ENCODE measurements at places on chromosomes 12 and 14.
A peak's percentile ranks its signal among the peaks of the same experiment; 100 is the strongest.

GRCh38 chr14:61585598-61586543 is 109.4 kb upstream of the HIF1A start:
- DNase-seq, result no peak

DNA sequence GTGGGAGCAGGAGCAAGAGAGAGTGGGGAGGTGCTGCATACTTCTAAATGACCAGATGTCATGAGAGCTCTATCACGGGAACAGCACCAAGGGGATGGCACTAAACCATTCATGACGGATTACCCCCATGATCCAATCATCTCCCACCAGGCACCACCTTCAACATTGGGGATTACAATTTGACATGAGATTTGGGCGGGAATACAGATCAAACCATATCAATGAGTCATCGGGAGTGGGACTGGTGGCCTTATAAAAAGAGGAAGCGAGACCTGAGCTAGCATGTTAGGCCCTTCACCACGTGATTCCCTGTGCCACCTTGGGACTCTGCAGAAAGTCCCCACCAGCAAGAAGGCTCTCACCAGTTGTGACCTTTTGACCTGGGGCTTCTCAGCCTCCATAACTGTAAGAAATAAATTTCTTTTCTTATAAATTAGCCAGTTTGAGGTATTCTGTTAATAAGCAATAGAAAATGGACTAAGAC is 28.7 kb downstream of the COX8C start:
- DNase-seq, result peak; percentile 5

GRCh38 chr12:117885211-117885610 is 83.6 kb downstream of the KSR2 start:
- no peak for DNase-seq

GRCh38 chr14:76196980-76197695 is 45.4 kb downstream of the GPATCH2L start:
- no peak for DNase-seq

GRCh38 chr12:102480406-102480805 is at the start of gene IGF1:
IGF1 (minus strand) TSS chr12:102480563; CDS start chr12:102480381, 182 bp downstream.
- DNase-seq, result no peak

GRCh38 chr12:46342562-46343033 is 30.0 kb downstream of the SLC38A2 start:
- no peak for DNase-seq

DNA sequence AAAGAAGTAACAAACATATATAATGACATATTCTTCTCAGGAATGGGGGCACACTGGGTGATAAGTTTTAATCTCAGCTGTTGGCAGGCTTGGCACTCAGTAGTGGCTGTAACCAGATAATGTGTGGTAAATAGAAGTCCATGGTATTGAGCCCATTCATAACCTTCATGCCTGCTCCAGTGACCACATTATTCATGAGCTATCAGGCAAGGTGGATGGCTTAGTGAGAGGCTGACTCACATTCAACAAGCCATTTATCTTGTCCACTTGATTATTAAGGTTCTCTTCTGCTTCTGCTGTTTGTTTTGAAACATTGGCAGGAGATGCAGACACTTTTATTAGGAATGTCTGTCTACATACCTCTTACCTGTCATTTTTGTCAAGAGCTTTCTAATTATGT is 950.4 kb upstream of the LRFN5 start:
- DNase-seq, result no peak

DNA sequence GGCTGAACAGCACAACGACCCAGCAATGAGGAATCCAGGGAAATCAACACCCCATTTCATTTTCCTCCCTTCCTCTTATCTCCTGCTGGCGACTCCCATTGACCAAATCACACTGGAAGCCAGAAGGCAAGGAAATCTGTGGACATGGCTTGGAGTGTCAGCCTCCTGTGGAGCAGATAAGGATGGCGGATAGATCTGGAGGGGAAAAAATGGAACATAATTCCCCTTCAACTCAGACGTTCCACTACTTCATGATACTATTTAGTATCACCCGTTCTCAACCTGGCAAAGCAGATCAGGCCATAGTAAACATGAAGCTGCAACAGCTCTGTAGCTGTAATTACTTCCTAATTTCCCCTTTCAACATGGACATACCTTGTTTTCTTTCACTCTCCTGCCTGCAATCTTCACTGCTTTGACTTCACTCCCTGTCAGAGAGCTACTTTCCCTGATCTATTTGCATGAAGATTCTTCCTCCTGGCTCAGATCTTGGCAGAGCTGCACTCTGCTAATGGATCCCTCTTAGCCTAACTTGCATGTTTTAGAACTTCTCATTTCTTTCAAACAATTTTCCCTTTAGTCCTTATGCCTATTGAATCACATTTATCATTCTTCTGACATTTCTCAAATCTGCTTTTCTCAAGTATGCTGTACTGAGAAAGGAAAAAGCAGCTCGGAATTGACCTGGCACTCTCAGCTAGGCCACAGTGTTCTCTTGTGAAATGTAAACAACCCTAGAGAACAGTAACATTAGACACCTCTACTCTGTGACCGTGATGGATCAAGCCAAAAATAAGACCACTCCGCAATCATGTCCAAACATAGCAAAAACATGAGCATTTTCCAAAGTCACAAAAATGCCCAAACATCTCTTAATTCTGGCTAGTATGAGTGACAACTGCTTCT is 135.1 kb downstream of the ETNK1 start:
- no peak for DNase-seq

DNA sequence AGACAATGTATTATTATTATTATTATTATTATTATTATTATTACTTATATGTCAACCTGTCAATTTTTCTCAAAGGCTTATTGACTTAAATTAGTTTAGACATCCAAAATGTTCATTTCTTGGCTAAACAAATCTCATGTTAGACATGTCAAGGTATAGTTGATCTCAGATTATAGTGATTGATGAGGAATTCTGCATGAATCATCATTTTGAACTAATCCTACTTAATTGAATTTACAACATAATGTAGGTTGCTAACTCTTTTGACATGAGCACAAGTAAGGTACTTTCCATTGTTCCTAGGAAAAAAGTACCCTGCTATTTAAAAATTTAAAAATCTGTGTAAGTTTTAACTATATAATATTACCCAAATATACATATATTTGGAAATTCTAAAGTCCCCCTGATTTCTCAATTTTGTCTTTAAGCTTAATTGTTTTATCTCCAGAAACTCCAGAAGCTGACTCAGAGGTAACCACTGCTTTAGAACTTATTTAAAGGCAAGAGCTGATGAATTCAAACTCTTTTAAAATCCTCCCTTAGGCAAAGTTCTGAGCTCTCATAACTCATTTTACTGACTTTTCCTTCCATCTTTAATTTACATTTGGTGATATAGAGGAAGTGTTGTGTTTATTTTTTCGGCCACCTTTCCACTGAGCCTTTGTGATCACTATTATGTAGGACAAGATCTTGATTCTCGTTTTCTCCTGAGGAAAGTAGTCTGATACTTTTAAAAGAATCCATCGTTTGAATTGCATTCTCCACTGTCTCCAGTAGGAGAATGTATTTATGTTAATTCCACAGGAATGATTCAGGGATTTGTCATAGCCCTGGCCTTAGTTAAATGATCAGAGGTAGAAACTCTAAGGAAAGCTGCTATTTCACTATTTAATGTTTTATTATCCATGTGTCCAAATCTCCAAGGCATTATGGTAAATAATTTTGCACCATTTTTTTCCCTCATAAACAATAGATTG is 1304.5 kb downstream of the AACS start:
- no peak for DNase-seq

DNA sequence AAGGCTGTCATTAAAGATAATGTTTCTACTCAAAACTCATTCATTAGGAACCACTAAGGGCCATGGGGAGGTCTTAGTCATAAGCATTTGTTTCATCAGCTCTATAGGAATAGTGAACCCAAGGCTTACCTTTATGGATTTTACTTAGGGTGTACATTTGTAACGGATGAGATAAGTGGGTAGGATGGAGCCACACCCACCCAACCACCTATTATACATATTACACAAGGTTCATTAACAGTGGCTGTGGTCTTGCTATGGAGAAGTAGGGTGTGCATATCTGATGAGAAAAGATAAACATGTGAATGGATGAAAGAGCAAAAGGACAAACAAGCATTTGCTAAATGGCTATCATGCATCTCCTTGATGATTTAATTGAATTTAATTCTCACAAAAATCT is 39.6 kb upstream of the ITPR2 start:
- DNase-seq, result no peak

DNA sequence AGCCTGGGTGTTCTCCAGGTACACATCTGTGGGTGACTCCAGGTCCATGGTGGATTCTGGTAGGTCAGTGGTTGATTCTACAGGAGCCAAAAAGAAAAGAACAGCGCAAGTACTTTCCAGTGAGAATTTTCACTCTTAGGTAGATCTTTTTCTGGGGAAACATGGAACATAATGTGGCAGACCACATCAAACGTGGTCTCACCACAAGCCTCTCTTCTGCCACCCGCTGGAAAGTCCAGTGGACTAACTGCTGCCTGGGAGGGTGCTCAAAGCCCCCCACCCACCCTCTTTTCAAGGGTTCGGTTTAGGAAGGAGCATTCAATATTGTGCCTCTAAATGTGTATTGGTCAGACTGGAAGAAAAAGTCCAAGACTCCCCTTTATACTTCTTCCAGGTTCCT is 36.1 kb upstream of the PRB2 start:
- no peak for DNase-seq

GRCh38 chr14:75223664-75224154 is 47.3 kb upstream of the TMED10 start:
- no peak for DNase-seq

DNA sequence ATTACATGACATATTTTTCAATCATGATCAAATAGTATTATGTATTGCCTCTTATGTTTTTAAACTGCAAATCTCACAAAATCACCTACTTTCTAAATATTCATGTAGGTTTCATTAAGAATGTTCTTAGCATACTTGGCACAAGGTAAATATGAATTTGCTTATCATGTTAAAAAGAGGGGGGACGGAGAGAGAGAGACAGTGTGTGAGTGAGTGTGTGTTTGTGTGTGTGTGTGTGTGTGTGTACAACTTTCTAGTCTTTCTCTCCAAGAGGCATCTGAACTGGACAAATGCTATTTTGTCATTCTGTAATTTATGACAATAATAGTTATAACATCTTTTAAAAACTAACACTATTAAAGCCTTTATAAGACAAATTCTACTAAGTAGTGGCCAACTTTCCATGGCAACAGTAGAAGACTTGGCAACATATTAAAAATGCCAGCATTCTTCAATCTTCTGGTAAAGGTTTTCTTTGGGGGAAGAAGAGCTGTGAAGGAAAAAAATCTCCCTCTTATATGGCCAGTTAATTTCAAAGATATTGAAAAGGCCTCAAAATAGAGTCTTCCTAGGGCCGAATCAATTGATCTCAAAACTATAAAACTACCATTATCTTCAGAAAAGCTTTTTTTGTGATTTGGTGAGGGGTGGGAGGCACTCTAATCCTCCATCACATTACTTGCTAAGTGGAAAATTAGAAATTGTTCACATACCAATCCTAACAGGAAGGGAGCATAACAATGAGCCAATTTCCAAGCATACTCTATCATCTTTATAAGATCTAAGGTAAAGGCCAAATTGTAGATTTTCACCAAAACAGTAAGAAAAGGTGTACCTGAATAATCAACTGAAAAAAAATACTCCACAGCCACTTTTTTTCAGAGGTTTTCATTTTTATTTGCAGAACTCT is 28.2 kb downstream of the CDK17 start:
- no peak for DNase-seq

GRCh38 chr14:52801014-52801712 is 9.8 kb upstream of the GNPNAT1 start:
- DNase-seq, result no peak

GRCh38 chr14:71264260-71264659 is 357.0 kb downstream of the PCNX1 start:
- DNase-seq, result no peak

DNA sequence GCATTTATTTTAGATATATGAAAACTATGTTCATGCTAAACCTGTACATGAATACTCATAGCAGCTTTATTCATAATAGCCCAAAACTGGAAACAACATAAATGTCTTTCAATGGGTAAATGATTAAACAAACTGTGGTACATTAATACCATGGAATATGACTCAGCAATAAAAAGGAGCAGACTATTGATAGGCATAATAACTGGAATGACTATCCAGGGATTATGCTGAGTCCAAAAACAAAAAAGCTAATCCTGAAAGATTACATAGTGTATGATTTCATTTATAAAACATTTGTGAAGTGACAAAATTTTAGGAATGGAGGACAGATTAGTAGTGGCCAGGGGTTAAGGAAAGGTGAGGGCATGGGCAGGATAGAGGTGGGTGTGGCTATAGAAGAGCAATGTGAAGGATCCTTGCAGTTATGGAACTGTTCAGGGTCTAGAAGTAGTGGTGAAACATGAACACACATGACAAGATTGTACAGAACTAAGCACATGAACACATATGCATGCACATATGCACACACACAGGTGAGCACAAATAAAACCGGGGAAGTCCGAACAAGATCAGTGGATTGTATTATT is 61.1 kb upstream of the CDKN3 start:
- no peak for DNase-seq

- DNase-seq, result no peak
Measured at GRCh38 chr12:12185414-12185813, 81.4 kb downstream of the LRP6 start.

- peak; percentile 30 for DNase-seq
Measured at GRCh38 chr14:60723907-60724618, at the start of gene SIX4. SIX4 (minus strand) TSS chr14:60724351; CDS start chr14:60724074, 277 bp downstream.

DNA sequence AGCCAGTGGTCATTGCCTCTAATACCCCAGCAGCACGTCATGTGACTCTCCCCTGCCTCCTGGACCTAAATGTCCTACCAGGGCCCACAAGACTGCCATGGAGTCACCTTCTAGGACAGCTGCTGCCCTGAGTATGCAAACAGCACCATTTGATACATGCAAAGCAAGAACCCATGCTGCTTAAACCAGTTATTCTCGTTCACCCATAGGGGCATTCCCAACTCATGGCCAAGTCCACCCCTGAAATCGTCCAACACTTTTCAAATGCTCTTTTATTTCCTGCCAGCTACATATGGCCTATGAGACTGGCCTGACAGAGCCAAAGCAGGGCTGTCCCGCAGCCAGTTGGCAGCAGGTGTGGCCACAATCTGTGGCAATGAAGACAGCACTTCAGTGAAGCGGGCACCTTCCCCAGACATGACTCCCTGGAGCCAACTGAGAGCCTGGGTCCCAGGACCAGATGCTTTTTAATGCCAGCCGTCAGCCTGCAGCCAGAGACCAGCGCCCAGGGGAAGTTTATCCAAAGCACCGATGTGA is 99.9 kb downstream of the BCAT1 start:
- no peak for DNase-seq

DNA sequence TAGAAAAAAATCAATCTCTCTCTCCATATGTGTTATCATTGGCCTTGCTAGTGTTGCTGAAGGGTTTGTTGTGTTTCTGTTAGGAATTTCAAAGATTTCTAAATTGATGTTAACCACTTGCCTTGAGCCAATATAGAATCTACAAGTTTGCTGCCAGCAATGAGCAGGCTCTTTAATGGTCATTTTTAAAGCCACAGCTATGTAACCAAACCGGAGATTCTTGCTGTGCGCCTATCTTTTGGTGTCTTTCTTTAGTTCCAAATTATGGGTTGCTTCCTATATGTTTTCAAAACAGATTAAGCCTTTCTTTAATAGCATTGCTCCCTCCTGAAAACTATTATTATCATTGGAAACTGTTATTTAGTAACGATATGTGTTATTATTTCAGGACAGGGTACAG is 545.7 kb downstream of the DIO2 start:
- no peak for DNase-seq

- no peak for DNase-seq
Measured at GRCh38 chr14:61736751-61737150, 25.5 kb upstream of the SNAPC1 start.

Data from natural killer cell (primary cell).